Head of caudate nucleus (tissue), 42 donors: ENCODE measurements at places on chromosomes 6 and 20.

DNA sequence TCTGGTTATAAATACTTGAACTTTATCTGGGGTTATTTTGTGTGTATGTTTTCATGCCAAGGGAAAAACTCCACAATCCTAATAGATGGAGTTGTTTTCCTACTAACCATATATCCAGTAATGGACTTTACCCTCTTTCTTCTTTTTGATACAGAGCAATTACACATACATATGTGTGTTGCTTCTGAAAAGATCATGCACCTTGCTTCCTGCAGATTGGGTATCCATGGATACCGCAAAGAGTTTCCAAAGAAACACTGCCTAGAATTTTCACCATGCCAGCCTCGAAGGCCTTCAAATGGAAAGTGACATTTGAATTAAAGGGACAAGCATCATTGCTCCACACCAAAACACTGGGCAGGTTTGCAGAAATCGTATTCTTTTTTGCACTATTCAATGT, 26.8 kb downstream of the HDDC2 start:
- no peak for DNase-seq

DNA sequence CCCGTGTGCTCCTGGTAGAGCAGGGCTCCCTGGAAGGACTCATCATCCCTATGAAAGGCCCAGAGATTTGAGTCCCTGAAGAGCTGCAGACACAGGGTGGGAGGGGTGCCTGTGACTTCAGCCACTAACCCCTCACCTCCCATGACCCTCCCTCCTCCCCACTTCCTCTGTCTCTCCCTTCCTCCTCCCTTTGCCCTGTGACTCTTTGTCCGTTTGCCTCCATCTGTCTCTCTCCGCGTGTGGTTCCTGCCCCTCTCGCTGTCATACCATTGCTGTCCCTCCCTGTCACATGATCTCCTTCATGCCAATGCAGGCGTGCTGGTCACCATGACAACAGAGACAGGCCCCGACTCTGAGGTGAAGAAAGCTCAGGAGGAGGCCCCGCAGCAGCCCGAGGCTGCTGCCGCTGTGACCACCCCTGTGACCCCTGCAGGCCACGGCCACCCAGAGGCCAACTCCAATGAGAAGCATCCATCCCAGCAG, 19.0 kb downstream of the EPB41L1 start:
- DNase-seq, result peak; percentile 69

GRCh38 chr6:37801605-37801940, 18.0 kb upstream of the ZFAND3 start:
- DNase-seq, result no peak

GRCh38 chr6:151140767-151141166, 99.0 kb upstream of the AKAP12 start:
- DNase-seq, result no peak
